ENCODE measurements at places on chromosomes 2 and 18.

GRCh38 chr2:28225473-28226080, 167.1 kb upstream of the FOSL2 start:
- no peak for DNase-seq

GRCh38 chr2:43459446-43460173, 136.2 kb downstream of the THADA start:
- DNase-seq = no peak

DNA sequence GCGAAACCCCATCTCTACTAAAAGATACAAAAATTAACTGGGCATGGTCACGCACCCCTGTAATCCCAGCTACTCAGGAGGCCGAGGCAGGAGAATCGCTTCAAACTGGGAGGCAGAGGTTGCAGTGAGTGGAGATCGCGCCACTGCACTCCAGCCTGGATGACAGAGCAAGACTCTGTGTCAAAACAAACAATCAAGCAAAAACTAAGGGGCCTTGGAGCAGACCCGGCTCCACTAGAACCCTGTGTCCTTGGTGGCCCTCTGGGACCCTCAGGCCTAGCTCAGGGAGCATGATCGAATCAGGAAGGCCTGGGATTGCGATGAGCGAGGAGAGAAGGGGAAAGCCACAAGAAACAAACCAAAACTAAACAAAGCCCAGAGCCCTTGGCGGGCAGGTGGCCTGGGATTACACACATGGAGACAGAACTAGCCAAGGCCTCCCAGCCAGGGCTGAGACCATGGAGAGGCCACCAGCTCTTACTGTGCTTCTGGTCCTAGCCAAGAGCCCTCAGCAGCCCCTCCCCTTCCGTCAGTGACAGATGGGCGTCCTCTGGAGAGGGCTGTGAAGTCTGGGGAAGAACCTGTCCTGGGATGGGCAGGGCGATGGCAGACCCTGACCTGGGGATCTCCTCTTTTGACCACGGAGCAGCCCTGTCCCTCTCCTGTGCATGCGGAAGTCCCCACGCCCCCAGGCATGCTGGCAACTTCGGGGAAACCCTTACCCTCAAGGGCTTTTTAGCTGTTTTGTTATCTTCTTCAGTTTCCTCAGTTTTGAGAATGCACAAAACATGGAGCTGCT, 27.4 kb upstream of the CATIP start:
- DNase-seq = no peak

GRCh38 chr2:60515721-60516226, 37.7 kb downstream of the BCL11A start:
- DNase-seq = peak; percentile 68

DNA sequence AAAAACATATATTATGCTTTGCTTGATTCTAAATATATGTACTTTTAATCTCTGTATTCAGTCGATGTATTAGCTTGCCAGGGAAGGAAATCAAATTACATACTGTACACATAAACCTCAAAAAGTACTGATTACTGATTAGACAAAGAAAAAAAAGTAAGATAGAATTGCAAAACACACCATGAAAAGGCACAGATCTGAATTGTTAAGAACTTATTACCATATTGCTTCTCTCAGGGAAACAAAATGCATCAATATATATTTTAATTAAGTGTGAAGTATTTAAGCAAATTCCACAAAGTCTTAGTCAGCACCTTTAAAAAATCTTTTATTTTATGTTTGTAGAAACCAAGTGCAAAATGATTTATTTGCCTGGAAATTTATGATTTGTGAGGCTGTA, 309.3 kb downstream of the RNF144A start:
- no peak for DNase-seq

GRCh38 chr2:139389391-139389790, 609.2 kb upstream of the NXPH2 start:
- no peak for DNase-seq

DNA sequence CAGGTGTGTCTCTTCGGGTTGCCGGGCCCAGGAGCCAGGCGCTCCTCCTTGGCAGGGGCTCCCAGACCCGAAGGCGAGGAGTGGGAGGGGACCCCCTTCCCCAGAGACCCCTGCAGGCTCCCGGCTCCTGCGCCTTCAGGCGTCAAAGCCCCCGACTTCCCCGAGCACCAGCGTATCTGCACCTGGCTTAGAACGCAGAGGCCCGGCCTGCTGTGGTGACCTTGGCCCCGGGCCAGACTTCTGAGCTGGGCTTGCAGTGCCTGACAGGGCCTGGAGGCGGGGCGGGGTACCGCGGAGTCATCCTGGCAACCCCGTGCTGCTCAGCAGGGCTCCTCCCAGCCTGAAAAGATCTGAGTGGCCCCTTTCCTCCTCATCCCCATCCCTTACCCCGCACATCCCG, 27.0 kb downstream of the SKA1 start:
- DNase-seq = no peak
